Endothelial cell (in vitro differentiated cells): ENCODE measurements at places on chromosomes 11 and 22. TPM values are rescaled to one million over a fixed set of nuclear protein-coding genes. Genes with fewer than 3 reads are reported as not detected.

The ALDH3B1 gene
- total RNA-seq = not detected

DNA sequence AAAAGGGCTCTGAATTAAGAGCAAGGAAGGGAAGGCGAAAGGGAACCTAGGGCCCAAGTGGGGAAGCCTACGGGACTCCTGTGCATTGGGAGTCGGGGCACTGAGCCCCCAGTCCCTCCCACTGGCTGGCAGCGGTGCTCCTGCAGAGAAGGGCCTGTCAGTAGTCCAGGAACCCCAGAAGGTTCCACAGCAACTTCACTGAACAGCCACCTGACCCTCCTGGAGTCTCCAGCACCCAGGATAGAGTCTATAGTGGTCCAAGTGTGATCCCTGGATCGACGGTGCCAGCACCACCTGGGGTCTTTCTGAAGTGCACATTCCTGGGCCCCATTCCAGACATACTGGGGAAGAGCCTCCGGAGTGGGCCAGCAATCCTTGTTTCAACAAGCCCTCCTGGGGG lies 100.0 kb upstream of the B3GAT1 start:
- H3K4me1 ChIP-seq = peaks cover 22% of the 10 kb centered on the region
- peaks cover 4% of the 10 kb centered on the region for H3K36me3 ChIP-seq
- no peak overlapping the region for H3K27ac ChIP-seq
- no peak overlapping the region for H3K4me3 ChIP-seq

GRCh38 chr11:63142459-63142858 lies 1.6 kb downstream of the SLC22A24 start:
- peaks cover 3% of the 10 kb centered on the region for H3K4me1 ChIP-seq
- no peaks in the 10 kb centered on the region for H3K27me3 ChIP-seq
- no peak overlapping the region for H3K4me3 ChIP-seq
- H3K27ac ChIP-seq = no peak overlapping the region

The FZD4 gene
- 71.5 TPM for total RNA-seq

The IGF2 gene
- total RNA-seq = 2.1 TPM

DNA sequence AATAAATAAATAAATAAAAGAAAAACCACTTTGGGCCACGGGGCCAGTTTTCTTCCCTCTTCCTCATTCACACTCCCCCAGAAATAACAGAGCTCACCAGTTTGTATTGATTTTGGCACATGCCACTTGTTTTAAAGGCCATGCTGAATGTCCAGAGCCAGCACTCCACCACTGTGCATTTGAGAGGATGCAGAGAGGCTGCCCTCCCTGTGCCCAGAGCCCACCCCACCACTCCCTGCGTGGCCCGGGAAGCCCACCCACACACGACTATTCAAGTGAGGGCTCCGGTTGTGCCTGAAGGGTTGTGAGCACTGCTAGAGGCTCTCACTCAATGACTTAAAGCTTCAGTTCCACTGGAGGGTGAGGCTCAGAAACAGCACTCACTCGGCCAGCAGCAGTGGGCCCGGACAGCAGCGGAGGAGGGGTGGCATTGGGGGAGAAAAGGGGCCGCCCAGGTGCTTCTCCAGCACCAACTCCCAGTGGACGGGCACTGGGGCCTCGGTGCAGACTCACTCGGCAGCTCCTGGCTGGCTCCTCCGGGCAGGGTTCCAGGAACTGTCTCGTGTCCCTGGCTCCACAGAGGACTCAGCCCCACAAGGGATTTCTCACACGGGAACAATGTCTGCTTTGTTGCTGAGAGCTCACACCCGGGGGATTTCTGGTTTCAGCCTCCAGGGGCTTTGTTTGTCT lies 112.7 kb downstream of the SHANK2 start:
- no peaks in the 10 kb centered on the region for H3K36me3 ChIP-seq
- no peak overlapping the region for H3K27ac ChIP-seq
- H3K4me1 ChIP-seq = no peaks in the 10 kb centered on the region
- no peak overlapping the region for H3K4me3 ChIP-seq
- H3K27me3 ChIP-seq = peaks cover 3% of the 10 kb centered on the region
- DNase-seq = no peak

GRCh38 chr11:127106938-127107337 lies 106.4 kb upstream of the KIRREL3 start:
- no peak for DNase-seq
- peaks cover 2% of the 10 kb centered on the region for H3K27me3 ChIP-seq
- peaks cover 50% of the 10 kb centered on the region for H3K4me1 ChIP-seq
- no peak overlapping the region for H3K4me3 ChIP-seq
- no peak overlapping the region for H3K27ac ChIP-seq
- no peaks in the 10 kb centered on the region for H3K36me3 ChIP-seq

The MYO7A gene
- total RNA-seq = 18.3 TPM

The RANGAP1 gene
- 71.5 TPM for total RNA-seq

The KCNE3 gene
- 29.4 TPM for total RNA-seq

DNA sequence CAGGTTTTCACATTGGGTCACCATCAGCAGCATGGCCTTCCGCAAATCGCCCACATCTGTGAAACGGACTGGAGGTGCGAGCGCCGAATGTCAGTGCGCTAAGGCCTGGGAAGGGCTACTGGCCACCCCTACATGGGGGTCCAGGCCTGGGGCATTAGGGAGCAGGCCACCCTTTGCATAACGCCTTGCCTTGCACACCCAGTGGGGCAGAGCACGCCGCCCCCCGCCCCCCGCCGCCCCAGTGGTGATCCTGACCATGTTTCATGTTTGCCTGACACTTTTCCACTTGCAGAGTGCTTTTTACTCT lies 2.6 kb downstream of the GRK2 start:
- H3K4me3 ChIP-seq = no peak overlapping the region
- no peak overlapping the region for H3K27ac ChIP-seq
- DNase-seq = no peak
- peaks cover 52% of the 10 kb centered on the region for H3K4me1 ChIP-seq

- peaks cover 7% of the 10 kb centered on the region for H3K36me3 ChIP-seq
- DNase-seq = no peak
- H3K4me1 ChIP-seq = peaks cover 3% of the 10 kb centered on the region
These were observed 14.8 kb downstream of the MOB2 start for GRCh38 chr11:1471736-1472135.

The RHBDD3 gene
- total RNA-seq = 56.5 TPM

The MS4A15 gene
- total RNA-seq = not detected

DNA sequence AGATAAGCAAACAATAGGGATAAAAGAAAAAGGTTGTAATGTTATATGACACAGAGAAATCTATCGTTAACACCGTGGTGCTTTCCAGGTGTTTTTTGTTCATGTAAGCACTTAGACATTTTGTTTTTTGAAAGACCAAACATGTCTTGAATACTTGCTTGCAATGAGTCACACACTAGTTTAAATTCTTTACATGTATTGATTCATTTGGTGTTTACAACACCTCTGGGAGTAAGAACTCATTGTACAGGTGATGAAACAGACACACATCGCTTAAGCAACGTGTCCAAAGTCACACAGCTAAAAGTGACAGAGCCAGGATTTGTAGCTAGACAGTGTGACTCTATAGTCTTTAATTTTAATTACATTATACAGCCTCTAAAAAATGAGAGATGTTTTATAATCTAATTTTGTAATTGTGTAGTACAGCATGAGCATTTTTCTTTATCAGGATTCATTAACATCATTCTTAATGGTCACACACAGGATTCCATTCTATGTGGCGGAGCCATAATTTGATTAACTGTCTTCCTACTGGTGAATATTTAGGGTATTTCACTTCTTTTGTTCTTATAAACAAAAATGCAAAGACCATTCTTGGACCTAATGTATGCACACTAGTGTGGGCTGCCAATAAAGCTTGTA lies 148.8 kb downstream of the DBX1 start:
- no peaks in the 10 kb centered on the region for H3K36me3 ChIP-seq
- peaks cover 6% of the 10 kb centered on the region for H3K4me1 ChIP-seq
- H3K4me3 ChIP-seq = no peak overlapping the region
- H3K27ac ChIP-seq = no peak overlapping the region
- DNase-seq = no peak
- no peaks in the 10 kb centered on the region for H3K27me3 ChIP-seq

- H3K36me3 ChIP-seq = no peaks in the 10 kb centered on the region
- no peaks in the 10 kb centered on the region for H3K4me1 ChIP-seq
- no peak overlapping the region for H3K27ac ChIP-seq
- H3K4me3 ChIP-seq = no peak overlapping the region
- peaks cover 11% of the 10 kb centered on the region for H3K27me3 ChIP-seq
These were observed 129.6 kb downstream of the CEP164 start for GRCh38 chr11:117457031-117457785.

DNA sequence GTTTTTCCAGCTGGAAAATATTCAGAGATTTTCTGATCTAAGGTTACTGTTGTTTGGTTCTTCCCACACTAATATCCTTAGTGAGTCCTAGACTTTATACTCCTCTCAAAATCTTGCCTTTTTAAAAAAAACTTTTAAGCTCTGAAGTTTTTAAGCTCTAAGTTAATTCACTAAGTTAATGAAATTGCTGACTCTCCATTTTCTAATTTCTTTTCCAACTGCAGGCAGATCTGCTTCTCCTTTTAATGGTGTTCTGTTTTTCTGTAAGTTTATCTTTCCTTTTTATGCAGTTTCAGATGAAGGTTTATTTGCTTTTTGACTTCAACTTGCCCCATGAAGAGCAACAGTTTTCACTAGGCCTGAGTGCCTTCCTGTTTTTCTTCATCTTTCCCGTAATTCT lies 125.8 kb upstream of the ARHGAP42 start:
- H3K27ac ChIP-seq = no peak overlapping the region
- H3K4me3 ChIP-seq = no peak overlapping the region
- peaks cover 4% of the 10 kb centered on the region for H3K4me1 ChIP-seq
- H3K36me3 ChIP-seq = no peaks in the 10 kb centered on the region

GRCh38 chr11:35953081-35953760 lies 9.4 kb downstream of the LDLRAD3 start:
- H3K4me3 ChIP-seq = no peak overlapping the region
- H3K27ac ChIP-seq = no peak overlapping the region
- DNase-seq = no peak
- no peaks in the 10 kb centered on the region for H3K27me3 ChIP-seq
- peaks cover 2% of the 10 kb centered on the region for H3K36me3 ChIP-seq

DNA sequence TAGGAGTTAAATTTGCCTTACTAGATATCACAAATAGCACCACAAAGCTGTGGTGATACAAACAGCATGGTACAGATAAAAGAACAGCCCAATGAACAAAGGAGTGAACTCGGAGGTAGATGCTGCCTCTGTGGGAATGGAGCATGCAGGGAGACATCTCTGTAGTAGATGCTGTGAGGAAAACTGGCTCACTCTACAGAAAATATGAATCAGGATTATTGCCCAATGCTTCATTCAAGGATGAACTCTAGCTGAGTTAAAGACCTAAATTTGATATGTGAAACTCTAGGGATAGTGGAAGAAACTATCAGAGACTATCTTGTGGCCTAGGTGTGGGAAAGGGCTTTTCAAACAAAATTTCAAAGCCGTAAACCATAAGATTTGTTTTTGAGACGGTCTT lies 15.3 kb upstream of the CAPN5 start:
- no peak for DNase-seq
- H3K4me3 ChIP-seq = no peak overlapping the region
- H3K4me1 ChIP-seq = no peaks in the 10 kb centered on the region
- no peaks in the 10 kb centered on the region for H3K36me3 ChIP-seq

GRCh38 chr22:37419969-37420685 lies 7.2 kb downstream of the ELFN2 start:
- DNase-seq = peak; percentile 32
- H3K4me3 ChIP-seq = peak overlapping the region; percentile 83
- H3K36me3 ChIP-seq = peaks cover 4% of the 10 kb centered on the region
- peaks cover 14% of the 10 kb centered on the region for H3K4me1 ChIP-seq

- H3K27ac ChIP-seq = no peak overlapping the region
- H3K4me3 ChIP-seq = no peak overlapping the region
- no peak for DNase-seq
- no peaks in the 10 kb centered on the region for H3K36me3 ChIP-seq
These were observed 357.4 kb downstream of the INSC start for GRCh38 chr11:15471895-15472799.

DNA sequence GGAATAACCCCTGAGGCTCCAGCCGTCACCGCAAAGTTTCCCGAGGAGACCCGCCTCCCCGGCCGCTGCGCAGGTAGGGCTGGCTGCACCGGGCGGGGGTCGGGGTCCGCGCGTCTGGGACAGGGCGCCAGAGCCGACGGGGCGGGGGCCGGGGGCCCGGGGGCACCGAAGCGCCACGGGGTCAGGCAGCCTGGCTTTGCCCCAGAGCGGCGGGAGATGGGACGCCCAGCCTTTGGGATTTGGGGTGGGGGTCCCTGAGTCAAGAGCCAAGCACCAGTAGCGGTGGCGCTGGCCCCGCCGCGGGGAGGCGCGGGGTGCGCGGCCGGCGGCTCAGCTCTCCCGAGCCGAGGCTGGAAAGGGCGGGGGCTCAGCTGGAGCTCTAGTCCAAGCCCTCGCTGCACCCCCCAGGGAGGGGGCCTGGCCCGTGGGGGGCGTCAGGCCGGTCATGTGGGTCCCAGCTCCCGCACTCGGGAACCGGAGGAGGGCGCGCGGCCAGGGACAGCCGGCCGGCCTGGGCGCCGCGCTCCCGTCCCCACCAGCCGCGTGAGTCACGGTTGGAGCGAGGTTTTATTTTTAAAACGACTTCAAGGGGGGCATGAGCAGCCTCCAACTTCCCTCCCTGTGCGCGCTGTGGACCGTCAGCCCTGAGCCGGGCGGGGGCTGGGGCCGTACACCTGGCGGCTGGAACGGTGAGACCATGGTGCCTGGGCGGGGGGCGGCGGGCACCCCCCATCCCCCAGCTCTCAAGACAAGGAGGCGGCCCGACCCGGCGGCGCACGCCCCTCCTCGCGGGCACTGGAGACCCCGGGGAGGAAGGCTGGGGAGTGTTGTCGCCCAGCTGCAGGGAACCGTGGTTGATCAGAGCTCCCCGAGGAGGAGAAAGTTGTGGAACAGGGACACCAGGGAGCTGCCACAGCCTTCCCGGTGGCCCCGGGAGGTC lies 626 bp downstream of the FLRT1 start:
- H3K4me1 ChIP-seq = peaks cover 3% of the 10 kb centered on the region
- peaks cover 6% of the 10 kb centered on the region for H3K36me3 ChIP-seq
- H3K4me3 ChIP-seq = no peak overlapping the region

GRCh38 chr11:130161441-130162145 lies 2.0 kb downstream of the ST14 start:
- H3K4me1 ChIP-seq = peaks cover 21% of the 10 kb centered on the region
- H3K27me3 ChIP-seq = peaks cover 20% of the 10 kb centered on the region
- H3K4me3 ChIP-seq = no peak overlapping the region
- peaks cover 9% of the 10 kb centered on the region for H3K36me3 ChIP-seq

The DDI1 gene
- not detected for total RNA-seq

The SLC25A45 gene
- 3.3 TPM for total RNA-seq

DNA sequence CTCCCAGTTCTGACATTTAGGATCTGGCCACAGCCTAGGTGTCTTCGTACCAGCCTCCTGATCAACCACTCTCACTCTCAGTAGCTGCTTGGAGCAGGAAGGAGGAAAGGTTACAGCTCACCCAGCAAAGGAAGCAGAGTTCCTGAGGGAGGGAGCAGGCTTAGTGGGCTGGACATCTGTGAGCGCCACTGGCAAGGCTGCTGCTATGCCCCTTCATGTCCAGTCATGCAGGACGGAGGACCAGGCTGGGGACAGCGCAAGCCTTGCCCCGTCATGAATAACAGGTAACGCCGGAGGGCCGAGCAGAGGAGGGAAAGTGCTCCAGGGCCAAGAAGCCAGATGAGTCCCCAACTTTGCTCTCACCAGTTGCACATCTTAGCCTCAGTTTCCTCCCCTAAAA lies 25.8 kb downstream of the TPST2 start:
- DNase-seq = peak; percentile 18
- H3K4me1 ChIP-seq = peaks cover 28% of the 10 kb centered on the region
- H3K27ac ChIP-seq = no peak overlapping the region

The GDPD4 gene
- not detected for total RNA-seq

The VSIG10L2 gene
- not detected for total RNA-seq
